ENCODE measurements at places on chromosomes 7 and 10.

GRCh38 chr10:46541017-46541661, 15.3 kb downstream of the GPRIN2 start:
- DNase-seq: no peak

GRCh38 chr10:129398711-129399141, 68.3 kb upstream of the MGMT start:
- DNase-seq: no peak

DNA sequence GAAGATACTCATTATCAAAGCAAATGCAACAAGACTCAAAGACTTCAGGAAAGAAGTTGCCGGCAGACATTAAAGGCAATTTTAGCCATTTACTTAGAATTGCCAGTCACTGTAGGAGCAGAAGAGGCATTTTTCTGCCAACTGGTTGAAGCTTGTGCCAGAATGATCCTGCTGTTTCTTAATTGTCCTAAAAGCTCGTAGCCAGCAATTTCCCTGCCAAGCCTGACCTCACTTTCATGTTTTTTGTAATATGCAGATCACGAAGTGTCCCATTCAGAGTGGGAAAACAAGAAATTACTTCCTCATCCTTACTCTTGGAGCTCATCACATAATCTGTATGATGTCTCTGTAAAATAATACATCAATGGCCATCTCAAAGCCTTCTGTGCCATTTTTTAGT, 130.9 kb upstream of the ANKRD1 start:
- DNase-seq: no peak

- no peak for DNase-seq
Observed at GRCh38 chr7:17422966-17423365, 124.5 kb downstream of the AHR start.

- DNase-seq: no peak
Observed at GRCh38 chr10:69451784-69452251, 553 bp downstream of the TSPAN15 start.

- DNase-seq: no peak
Observed at GRCh38 chr10:46328853-46329689, 42.3 kb downstream of the ANTXRL start.

DNA sequence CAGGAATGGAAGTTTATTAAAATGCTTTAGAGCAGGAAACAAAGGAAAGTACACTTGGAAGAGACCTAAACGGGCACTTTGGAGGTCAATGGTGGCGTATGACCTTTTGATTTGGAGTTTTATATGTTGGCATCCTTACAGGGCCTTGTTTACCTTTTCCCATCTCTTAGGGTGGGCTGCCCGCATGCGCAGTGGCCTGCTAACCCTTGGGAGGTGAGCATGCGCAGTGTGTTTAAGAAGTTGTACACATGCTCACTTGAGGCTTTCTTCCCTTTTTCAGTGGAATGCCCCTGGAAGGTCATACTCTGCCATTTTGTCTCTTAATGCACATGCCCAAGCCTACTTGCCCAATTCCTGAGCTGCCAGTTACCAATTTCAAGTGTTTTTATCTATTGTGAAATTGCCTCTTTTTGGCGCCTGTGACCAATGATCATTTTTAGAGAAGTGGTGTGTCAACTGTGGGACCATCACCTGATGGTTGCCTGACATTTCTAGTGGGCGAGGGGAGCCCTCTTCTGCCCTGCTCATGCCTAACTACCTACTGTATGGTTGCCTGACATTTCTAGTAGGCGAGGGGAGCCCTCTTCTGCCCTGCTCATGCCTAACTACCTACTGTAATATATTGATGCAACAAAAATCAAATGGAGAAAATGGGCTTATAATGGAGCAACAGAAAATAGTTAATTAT, 138.0 kb downstream of the PPP1R9A start:
- no peak for DNase-seq

DNA sequence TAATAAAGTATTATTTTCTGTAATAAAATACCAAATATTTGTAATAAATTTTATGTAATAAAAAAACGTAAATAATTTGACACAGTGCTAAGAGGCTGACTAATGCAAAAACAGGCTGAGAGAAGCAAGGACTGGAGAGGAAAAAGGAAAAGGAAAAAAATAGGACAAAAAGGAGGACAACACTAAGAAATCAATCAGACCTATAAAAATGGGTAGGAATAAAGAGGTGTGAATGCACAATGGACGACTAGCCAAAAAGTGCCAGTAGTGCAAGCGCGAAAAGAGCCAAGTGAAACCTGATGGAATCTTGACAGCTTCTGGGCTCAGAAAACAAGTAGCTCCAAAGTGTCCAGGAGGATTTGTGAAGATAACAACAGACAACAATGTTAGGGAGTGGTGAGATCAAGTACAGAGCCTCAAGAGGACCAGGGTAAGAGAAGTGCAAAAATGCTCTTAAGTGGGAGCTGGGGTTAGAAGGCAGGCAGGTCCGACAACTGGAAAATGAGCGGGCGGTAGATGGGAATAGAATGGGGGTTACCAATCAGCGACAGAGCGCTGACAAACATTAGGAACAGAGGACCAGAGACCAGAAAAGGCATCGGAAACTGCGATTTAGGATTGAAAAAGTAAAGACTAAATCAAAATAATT, 1.2 kb downstream of the BRAF start:
- no peak for DNase-seq

- DNase-seq: no peak
Observed at GRCh38 chr7:47666164-47666862, 84.4 kb upstream of the TNS3 start.

DNA sequence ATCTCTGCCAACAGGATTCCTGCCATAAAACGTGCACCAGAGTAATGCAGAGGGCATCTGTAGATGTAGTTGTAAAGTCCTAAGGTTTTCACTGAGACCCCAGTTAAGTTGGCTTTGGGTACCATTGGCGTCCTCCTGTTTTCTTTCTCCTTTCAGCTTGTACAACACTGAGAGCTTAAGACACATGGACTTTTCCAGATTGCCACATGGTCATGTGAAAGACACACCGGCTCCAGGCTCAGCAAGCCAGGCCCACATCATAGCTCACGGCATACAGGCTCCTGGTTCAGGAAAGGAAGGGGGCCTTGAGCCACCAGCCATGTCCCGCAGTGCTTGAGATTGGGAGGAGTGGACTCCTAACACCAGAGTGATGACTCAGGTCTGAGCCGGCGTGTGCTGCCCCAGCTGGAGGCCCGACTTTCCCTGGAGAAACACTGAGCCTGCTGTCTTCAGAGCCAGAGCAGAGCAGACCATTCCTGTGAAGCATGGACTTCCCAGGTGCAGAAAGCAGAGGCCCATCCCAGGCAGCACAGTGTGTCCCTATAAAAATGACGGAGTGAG, 252.7 kb downstream of the PRPF18 start:
- DNase-seq: no peak

GRCh38 chr7:138527746-138528223, 67.7 kb downstream of the TRIM24 start:
- DNase-seq: no peak

GRCh38 chr7:14690075-14690474, 212.5 kb downstream of the DGKB start:
- no peak for DNase-seq

DNA sequence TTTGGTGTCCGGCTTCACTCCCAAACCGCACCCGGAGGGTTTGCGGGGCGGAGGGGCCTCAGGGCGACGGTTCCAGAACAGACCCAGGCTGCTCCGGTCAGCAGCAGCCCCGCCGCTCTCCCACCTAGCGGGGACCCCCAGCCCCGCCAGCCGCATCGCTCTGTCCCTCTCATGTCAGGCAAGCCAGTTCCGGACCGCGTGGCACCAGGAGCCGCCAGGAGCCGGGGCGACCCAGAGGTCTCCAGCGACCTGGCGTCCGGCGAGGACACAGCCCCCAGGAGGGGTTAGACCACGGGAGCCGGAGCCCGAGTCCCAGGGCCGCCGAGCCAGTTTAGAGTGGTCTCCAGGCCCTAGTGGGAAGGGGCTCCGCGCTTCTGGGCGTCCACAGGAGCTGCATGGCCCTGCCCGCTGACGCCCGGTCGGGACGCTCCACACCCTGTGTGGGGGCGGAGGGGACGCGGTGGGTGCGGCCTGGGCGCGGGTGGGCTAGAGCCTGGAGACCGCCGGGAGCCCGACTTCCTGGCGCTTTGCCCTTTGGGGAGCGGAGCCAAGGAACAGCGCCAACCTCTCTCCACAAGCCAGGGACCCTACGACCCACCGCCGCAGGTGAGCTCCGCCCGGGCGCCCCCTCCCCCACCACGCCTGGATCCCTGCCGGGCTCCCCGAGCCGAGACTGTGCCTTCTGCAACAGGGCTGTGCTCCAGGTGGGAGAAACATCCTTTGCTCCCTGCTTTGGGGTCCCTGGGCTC, 43.4 kb downstream of the ZNF117 start:
- DNase-seq: no peak

DNA sequence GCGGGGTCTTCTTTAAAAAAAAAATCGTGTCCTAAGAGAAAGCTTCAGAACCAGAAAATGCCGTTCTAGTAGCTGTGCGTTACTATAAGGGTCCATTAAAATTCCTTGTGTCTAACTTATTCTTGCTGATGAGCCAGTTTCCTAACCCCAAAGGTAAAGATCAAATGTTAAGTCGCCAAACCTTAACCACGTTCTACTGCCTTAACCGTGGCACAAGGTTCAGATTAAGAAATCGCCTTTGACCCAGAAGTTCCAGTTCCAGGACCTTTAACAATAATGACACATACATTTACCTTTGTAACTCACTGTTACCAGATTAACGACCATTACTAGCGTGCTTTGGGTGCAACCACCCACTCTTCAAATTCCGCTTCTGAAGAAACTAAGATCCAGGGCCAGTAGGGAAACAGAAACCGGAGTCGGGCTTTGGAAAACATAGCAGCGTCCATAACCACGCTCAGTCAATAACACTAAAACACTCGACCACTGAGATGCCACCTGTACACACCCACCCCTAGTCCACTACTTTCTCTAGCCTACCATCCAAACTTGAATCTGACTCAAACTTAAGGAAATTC, 620 bp downstream of the BET1 start:
- no peak for DNase-seq

DNA sequence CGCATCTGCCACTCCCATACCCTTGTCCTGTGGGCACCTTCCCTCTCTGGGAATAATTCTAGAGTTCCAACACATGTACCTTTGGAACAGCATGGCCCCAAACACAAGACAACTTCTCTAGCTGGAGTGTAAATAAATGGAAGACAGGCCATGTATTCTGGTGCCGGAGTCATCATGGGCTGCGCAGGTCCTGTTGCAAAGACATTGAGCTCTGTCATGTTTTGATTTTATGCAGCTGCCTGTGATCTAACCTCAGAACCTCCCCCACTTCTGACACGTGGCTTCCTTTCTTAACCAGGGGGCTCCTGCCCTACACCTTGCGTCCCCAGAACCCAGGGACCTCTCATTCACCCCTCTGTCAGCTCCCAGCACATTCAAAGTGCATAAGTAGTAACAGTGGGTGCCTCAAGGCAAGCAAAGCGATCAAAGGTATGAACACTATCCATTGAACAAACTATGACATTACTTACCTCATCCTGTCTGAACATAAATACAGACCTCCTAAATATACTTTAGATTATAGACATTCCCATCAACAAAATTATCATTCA, 219.9 kb downstream of the FGFR2 start:
- DNase-seq: no peak

DNA sequence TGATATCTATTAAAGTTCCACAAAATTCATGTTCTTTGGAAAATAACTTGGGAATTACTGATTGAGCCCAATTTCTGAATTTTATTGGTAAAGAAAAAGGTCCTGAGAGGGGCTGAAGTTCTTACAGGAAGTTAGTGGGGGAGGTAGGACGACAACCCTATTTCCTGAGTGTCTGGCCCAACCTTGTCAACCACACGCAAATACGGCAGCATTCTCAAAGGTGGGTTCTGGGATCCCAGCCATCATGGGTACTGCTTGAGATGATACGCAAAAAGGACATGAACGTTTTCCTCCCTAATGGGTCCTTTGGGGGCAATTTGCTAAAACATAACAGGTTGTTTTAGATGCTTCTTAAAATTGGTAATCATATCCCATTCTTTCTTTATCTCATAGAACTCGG, 2.7 kb upstream of the PDCD4 start:
- DNase-seq: no peak

GRCh38 chr10:52232561-52233350, 81.3 kb upstream of the DKK1 start:
- DNase-seq: no peak

DNA sequence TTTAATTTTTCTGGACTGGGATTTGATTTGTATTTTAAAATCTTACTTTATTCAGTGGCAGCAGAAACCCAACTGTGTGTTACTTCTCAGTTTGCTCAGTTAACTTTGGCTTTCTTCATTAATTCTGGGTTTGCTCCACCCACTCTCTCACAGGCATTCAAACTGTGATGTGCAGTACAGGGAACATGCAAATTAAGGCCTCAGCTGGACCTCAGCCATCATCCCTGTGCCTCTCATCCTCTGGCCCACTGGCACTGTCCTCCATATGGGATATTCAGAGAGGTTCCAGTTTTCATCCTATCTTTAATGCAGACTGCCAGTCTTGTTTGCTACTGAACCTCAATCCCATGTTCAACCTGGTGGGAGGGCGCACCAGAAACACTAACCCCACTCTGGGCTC, 743.4 kb upstream of the IGFBP3 start:
- no peak for DNase-seq

DNA sequence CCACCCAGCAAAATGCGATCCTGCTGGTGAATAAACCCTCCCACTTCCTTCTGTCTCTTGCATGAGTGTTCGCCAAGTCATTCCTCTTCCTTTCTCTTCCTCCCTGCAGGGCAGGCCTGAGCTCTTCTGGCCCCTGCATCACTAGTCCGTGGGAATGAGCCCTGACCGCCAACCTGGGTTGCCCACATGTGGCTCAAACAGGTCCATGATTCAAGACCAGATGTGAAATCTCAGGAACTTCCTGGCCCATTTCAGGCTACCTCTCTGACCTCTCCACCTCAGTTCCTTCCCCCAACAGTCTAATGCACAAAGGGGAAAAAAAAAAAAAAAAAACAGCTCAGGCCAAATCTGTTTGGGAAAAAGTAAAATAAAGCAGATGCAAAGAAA, 5.4 kb upstream of the YWHAG start:
- no peak for DNase-seq

GRCh38 chr7:115635376-115635775, 395.2 kb downstream of the TFEC start:
- DNase-seq: no peak

GRCh38 chr7:146755585-146755984, 639.0 kb downstream of the CNTNAP2 start:
- no peak for DNase-seq

GRCh38 chr7:158098125-158099030, 489.2 kb downstream of the PTPRN2 start:
- DNase-seq: no peak

DNA sequence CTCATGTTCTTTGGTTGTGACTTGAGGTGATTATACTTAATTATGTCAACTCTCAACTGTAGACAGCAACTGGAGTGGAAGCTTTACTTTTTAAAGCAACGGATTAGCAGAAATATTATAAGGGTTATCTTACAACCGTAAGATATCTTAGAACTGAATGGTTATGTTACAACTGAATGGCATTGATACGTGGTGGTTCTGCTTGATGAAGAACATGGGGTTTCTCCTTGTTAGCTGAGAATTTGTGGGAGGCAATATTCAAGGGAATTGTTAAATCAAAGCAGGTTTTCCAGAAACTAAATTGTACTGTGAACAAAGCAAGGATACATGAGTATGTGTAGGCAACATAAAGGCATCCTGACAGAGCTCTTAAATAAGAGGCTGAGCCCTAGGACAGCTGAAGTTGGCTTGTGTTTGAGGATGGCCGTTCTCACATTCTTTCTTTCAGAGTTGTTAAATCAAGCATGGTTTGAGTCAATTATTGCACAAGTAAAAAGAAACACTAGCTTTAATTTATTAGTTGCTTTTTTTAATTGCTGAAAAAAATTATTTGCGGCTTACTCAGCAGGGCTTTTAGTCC, 350.0 kb downstream of the PLXDC2 start:
- no peak for DNase-seq

All from activated CD8-positive, alpha-beta memory T cell treated with anti-CD3 and anti-CD28 coated beads for 1 hour (primary cell).